ENCODE measurements at places on chromosomes 11 and 22. TPM values are rescaled to one million over a fixed set of nuclear protein-coding genes. Genes with fewer than 3 reads are reported as not detected.

- DNase-seq, result no peak
These were observed 23.1 kb upstream of the RDX start for GRCh38 chr11:110319501-110319900.

- no peak for DNase-seq
These were observed 15.5 kb downstream of the APOL3 start for GRCh38 chr22:36144886-36145541.

Gene SMC1B
- 0.19 TPM for total RNA-seq

DNA sequence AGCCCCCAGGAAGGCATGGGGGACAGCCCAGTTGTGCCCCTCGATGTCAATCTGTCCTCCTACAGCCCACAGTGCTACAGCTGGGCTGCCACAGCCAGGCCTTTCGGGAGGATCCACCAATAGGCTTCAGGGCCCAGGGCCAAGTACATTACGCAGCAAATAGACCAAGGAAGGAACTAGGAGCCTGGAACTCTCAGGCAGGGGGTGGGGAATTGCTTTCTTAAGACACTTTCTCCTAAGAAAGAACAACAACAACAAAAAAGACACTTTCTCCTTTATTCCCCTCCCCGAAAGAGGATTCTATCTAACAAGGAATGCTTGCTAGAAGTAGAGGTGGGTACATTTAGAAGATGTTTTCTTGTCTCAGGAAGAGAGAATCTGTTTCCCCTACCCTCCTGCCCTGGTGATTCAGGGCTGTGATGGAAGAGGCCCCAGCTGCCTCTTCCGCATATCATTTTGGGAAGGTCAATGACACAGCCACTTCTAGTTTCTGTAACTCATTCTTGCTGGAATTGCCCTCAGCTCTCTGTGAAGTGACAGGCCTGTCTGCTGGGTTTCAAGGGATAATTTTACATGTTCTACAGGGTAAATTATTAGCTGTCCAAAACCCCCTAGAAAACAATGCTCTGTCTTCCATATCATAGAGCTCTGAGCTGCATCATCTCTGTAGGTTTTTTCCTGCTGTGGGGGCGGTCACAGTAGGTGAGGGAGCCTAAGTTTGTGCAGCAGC lies 6.0 kb upstream of the MALAT1 start:
- no peak for DNase-seq

DNA sequence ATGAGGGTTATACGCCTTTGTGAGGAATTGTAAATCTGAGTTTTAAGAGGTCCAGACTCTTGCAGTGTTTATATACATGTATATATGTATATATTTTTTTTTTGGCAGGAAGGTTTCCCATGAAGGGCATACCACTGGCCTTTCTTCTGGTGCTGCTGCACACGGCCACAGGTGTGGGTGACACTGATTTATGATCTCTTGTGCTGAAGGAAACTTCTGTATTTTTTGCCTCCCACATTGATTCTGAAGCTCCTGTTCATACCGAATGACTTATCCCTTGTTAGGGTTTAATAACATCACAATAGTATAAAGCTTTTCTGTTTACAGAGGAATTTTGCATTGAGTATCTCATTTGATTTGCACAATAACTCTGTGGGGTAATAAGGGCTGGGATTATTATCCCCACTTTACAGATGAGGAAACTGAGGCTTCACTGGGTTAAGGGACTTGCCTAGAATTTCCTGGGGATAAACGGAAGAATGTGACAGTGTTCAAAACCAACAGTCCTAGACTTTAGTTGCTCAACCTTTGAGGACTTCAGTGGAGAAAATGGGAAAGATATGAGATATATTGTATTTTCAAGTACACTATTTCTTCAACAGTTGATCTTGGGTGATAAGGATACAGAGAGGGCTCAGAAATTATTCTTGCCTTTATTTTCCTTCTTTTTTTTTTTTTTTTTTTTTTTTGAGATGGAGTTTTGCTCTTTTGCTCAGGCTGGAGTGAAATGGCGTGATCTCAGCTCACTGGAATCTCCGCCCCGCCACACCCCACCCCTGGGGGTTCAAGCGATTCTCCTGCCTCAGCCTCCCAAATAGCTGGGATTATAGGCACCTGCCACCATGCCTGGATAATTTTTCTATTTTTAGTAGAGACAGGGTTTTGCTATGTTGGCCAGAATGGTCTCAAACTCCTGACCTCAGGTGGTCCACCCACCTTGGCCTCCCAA lies 70.1 kb downstream of the MICAL2 start:
- DNase-seq, result no peak

DNA sequence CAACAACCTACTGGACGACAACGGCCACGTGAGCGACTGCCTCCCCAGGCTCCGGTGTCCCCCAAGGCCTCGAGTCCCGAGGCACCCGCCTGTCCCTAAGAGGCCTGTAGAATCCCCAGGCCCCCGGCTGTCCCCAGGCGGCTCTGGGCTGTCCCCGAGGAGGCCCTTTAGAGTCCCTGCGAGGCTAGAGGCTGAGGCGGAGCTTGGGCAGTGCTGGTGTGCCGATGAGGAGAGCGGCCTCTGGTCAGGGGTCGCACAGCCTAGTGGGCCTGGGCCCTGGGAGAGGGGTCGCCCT lies 3.7 kb downstream of the TBX1 start:
- no peak for DNase-seq

- no peak for DNase-seq
These were observed 146.3 kb downstream of the SNX19 start for GRCh38 chr11:130769782-130770535.

DNA sequence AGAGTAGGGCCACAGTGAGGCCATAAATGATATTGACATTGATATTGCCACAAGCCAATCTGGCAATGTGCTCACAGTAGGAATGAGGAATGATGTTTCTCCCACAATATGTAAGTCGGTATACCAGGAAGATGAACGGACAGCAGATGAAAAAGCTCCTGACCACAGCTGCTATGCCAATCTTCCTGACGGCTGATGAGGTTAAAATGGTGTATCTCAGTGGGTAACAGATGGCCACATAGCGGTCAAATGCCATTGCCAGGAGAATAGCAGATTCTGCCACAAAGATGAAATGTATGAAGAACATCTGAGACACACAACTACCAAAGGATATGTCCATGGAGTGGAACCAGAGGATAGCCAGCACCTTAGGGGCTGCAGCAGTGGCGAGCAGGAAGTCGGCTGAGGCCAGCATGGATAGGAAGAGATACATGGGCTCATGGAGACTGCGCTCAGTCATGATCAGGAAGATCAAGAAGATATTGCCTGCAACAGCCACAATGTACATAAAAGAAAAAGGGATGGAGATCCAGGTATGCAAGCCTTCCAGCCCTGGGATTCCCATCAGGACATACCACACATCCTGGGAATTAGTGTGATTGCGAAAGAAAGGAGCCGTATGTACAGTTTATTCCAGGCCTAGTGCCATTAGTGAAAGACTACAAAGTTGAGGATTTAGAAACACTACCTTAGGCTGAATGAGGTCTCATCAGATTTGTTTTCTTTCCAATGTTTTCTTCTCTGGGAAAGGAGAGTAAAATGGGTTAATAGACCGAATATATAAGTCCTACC lies 22.2 kb downstream of the OR51V1 start:
- no peak for DNase-seq

GRCh38 chr11:88520391-88520790 lies 182.9 kb upstream of the CTSC start:
- no peak for DNase-seq

Gene MS4A15
- not detected for total RNA-seq

DNA sequence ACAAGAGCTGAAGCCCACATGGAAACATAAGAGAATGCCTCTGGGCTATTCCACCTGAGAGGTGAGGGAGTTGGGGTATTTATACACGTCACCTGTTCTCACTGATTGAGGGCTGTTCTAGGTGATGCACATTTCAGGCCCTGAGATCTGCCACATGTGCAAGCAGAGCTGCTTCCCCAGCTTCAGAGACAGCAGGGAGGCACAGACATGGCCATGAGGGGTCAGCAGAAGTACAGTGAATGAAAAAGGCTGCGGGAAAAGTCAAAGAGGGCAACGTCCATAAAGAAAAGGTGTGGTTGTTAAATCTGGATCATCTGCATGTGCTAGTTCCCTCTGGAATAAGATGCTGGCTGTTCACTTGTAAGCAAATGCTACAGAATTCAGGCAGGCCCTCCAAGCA lies 75.4 kb downstream of the GAB4 start:
- DNase-seq, result no peak

Gene MRGPRX3
- total RNA-seq, result not detected

Measured in thymus (tissue), 14 donors.